ENCODE measurements at places on chromosomes 4 and X.

DNA sequence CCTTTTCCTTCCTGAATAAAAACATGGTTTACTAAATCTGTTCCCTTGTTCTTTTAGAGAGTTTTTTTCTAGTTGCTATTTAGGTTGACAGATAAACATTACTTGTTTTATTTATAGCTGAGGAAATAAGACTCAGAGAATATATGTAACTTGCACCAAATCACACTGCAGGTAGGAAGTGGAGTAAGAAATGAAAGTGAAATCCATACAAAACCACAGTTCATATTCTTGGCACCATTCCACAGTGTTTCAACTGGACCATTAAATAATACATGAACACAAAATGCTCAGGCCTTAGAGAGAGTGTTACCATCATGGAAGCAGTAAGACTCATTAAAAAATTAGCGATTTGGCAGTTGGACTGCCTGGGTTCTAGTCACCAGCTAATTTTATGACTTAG is 326.9 kb upstream of the SLIT2 start:
- no peak for DNase-seq

DNA sequence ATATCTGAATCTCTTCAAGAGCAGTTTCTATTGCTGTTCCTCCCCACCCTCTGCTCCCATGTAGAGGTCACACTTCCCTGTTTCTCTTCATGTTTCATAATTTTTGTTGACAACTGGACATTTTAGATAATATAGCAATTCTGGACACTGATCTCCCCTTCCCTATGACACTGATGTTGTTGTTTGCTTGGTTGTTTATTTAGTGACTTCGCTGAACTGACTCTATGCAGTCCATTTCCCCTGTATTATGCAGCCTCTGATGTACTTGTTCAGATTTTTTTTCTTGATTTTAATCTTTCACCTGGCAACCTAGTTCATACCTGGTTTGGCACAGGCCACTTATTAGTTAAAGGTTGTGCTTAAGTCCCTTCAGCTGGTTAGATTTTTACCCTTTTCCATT is 29.2 kb downstream of the CLDN2 start:
- DNase-seq = no peak

DNA sequence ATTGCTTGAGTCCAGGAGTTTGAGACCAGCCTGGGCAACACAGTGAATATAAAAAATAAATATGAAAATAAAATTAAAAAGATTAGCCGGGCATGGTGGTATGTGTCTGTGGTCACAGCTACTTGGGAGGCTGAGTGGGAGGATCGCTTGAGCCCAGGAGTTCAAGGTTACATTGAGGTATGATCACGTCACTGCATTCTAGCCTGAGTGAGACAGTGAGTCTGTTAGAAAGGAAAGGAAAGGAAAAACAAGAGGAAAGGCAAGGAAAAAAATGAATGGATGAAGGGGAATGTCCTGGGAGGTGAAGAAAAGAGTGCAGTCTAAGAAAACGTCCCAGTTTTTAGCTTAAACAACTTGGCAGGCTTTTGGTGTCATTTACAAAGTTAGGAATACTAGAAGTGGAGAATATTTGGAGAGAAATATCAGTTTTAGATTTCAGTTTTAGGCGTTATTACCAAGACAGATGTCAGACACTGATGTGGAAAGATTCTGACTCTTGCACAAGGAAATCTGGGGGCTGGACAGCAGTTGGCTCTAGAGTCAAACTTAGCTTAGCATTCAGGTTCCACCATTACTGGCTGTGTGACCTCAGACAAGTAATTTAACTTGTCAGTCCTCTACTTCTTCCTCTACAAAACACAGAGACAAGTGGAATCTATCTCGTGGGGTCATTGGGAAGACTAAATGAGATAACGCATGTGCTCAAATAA is 139.0 kb downstream of the TSPAN5 start:
- no peak for DNase-seq

DNA sequence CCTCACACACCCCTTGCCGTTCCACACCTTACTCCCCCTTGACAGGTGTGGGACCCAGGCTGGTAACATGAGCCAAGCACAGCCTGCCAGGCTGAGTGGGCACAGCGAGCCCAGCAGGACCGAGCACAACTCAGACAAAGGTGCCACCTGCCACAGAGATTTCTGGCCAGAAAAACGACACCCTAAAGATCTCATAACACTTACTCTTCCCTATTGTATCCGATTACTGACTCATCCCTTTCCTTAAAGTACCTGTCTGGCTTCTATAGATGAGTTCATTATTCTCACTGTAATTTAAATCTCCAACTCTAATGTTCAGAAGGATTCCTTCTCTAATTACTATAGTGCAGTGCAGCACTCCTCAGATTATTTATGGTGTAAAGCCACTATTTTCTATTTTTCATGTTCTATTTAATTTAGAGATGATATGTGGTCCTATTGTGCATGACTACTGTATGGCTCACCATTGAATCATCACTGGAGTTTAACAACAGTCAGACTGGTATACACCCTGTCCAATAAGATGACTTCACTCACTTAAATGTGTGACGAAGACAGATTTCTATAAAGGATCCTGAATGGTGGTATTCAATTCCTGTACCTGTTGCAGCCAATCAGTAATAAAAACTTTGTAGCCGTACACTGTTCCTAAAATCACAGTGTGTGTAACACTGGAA is 7.6 kb upstream of the SYTL5 start:
- peak; percentile 65 for DNase-seq

DNA sequence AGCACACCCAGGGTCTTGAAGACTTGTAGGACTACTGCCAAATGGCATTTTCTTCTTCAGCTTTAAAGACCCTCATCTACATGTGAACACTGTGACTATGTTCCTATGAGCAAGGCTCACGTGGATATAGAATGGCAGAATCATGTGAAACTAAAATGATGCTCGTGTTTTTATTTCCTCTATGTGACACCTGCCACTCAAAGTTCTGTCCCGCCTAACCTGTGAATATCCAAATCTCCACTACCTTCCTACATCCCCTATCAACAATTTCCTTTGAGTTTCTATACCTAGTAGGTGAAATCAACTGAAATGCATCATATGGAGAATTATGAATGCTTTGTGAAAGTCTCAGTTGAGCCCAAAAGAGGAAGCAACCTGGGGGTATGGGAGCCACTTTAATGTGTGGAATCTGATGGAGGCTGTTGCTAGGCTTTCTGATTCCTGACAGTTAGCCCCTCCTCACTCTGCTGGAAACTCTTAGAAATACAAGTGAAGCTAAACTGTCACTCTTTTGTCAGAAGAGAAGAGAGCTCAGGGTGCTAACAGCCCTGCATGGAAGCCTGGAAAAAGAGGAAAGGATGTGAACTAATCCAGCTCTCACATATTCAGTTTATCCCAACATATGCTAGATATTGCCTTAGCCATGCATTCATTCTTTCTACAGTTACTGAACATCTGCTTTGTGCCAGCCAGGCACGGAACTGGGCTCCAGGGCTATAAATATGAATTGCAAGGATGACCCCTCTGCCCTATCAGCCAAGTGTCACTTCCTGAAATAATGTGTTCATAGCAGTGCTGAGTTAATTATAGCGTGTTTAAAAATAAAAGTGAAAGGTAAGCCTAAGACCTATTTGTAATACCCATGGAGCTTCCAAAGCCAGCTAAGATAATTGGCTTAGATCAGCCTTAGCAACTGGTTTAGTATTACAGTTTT is 11.0 kb downstream of the LHFPL1 start:
- no peak for DNase-seq

GRCh38 chr4:70236125-70236524 is 6.3 kb upstream of the CSN3 start:
- no peak for DNase-seq

- DNase-seq = no peak
These were observed 32.9 kb downstream of the EREG start for GRCh38 chr4:74397748-74398426.

DNA sequence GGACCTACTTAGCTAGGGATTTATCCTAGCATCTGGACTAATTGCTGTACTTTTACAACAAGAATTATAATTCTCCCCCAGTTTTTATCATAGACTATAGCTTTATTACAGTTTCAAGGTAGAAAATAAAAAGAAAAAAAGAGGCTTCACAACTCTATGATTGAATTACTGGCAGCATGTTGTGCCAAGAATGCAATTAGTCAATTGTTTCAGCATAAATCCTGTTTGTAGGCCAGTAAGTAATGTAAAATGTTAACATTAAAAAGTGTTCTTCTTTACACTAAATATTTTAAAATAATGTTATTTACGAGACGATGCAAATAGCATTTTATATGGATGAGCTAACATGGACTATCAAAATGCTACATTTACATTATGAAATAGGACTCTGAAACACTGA is 228.4 kb downstream of the MAPK10 start:
- DNase-seq = no peak

- no peak for DNase-seq
These were observed at the start of gene PPP4R3C for GRCh38 chrX:27463187-27463586. Gene PPP4R3C (minus strand): TSS chrX:27463341. CDS start chrX:27463296, 45 bp downstream.
